ENCODE measurements at places on chromosomes 3 and 15. TPM values are rescaled to one million over a fixed set of nuclear protein-coding genes. Genes with fewer than 3 reads are reported as not detected.

DNA sequence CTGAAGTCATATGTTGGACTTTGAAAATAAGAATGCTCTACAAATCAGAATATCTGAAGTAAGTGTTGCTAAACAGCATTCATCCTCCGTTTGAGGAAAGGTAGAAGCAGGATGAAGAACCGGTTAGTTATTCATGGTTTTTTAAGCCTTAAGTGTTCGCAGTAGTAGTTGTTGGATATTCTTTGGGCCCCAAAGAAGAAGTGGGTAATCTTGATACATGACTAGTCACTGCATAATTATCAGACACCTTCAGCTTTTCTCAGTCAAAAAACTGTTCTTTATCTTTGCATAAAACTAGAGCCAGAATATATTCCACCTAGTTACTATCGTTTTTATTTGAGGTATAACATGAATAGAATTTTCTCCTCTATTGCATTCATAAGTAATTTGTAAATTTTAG lies 13.8 kb downstream of the RAB5A start:
- DNase-seq = no peak

DNA sequence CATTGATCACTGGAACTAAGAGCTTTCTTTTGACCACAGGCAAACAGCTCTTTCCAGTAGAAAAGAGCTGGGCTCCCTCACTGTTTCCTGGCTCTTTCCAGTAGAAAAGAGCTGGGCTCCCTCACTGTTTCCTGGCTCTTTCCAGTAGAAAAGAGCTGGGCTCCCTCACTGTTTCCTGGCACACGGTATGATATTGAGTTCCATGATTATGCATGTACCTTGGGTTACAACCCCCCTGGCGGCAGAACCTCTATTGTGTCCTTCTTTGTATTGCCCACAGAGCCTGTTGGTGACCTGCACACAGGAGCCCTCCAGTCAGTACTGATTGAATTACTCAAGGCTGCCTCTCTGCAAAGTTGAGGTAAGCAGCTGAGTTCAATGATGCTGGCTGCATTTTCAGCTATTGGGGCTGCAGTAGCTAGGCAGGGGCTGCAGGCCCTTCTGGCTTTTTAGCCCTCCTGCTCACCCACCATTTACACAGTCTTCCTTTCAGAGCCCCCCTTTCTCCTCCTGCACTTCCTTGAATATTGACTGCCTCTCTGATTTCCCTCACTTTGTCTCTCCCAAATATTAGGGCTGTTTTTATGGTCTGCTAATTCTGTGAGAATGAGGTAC lies 10.2 kb downstream of the ACKR2 start:
- DNase-seq = no peak

DNA sequence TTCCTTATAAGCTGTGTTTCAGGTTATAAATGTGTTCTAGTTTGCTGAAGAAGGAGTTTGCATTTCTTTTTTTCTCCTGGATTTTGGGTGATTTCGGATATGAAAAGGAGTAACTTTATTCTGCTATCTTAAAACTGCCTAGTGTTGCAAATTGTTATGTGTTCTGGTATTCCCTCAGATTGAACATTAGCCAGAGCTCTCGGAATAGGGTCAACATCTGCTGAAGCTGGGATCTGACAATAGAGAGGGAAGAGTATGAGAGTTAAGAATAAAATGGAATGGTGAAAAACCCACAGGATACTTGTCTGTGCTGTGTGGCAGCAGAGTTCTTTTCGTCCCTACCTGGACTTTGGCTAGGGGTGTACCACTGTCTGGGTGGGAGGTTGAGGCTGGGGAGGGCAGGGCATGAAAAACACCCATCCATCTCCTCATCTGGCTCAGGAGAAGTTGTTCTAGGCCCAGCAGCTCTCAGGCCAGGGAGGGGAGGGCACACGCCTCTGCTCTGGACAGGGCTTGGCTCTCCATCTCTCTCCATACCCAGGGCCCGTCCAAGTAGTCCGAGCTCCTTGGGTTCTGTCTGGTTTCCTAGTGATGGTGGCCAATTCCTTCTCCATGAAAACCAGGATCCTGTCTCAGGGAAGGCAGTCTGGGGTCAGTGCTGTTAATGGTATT lies 13.2 kb downstream of the SPSB4 start:
- DNase-seq = no peak

Gene TRPC1
- 14.8 TPM for total RNA-seq

Gene PGBD4
- total RNA-seq = 1.6 TPM

Gene NTRK3
- 1.9 TPM for total RNA-seq

Gene RAD51
- total RNA-seq = 0.44 TPM
